ENCODE measurements at places on chromosomes 7 and 10. TPM values are rescaled to one million over a fixed set of nuclear protein-coding genes. Genes with fewer than 3 reads are reported as not detected.

The NPY gene
- total RNA-seq, result not detected

The ANKRD22 gene
- 0.30 TPM for total RNA-seq

The SPDYE11 gene
- not detected for total RNA-seq

The SPDYE16 gene
- not detected for total RNA-seq

The LOXL4 gene
- 1.3 TPM for total RNA-seq

The TAC1 gene
- not detected for total RNA-seq

The EGR2 gene
- 0.28 TPM for total RNA-seq

The GBX1 gene
- not detected for total RNA-seq
